ENCODE measurements at places on chromosomes 6 and 20.

GRCh38 chr6:19669206-19669605 lies 168.0 kb upstream of the ID4 start:
- no peak for DNase-seq

- DNase-seq: no peak
These were observed 230.1 kb upstream of the MOCS1 start for GRCh38 chr6:40164345-40164755.

- no peak for DNase-seq
These were observed 187.3 kb upstream of the HEY2 start for GRCh38 chr6:125562156-125562555.

DNA sequence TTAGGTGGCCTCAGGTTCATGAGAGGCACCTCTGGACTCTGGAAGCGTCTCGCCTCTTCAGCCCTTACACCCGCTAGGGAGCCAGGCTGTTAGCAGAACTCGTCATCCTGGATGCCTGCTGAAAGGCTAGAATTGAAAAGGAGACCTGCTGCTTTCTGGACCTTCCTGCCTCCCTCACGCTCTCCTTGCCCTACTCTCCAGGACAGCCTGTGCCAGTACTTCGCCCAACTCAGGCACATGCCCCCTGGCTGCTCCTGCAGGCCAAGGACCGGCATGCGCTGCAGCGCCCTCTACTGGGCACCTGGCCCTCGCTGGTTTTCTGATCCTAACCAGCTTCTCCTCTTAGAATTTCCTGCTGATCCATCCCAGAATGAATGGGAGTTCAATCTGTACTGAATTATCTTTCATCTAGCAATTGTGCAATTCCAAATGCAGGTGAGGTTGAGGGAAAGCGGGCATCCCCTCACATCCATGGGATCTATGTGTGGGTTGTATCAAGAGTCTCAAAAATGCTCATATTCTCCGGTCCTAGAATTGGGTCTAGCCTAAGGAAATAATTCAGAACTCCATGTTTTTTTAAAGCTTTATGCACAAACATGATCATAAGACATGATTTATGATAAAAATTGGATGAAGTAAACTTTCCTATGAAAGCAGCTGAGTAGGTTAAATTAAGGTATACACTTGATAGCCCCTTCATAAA lies 78.0 kb downstream of the PTPN1 start:
- DNase-seq: no peak

GRCh38 chr6:167112421-167112820 lies 10.5 kb upstream of the CCR6 start:
- no peak for DNase-seq

DNA sequence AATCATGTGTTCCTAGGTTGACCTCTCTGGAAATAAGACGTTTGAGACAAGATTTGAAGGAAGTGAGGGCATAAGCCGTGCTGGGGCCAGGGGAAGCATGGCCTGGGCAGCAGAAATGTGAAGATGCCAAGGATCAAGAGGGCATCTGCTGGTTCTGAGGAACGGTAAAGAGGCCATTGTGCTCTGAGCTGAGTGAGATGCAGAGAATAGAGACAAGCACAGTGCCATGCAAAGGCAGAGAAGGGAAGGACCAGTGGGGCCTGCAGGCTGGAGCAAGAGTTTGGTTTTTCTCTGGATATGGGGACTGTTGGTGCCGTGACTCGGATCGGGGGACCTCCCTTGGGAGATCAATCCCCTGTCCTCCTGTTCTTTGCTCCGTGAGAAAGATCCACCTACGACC lies 50.8 kb downstream of the SMPDL3A start:
- DNase-seq: no peak

DNA sequence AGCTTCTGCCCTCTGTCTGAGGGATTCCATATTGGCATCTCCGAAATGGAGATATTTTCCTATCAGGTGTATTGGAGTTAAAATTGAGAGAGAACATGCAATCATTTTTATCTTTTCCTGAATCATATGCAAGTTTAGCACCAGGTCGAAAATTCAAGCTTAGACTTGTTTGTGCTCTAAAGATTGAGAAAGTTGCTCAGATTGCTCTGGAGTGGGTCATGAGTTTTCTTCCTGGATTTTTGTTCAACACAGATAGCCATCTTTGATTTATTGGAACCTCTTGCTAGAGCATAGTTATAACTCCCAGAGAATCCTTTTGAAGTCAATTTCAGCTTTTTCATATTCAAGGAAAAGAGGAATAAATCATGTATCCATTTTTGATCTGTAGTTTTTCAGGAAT lies 373.5 kb upstream of the FLRT3 start:
- no peak for DNase-seq

DNA sequence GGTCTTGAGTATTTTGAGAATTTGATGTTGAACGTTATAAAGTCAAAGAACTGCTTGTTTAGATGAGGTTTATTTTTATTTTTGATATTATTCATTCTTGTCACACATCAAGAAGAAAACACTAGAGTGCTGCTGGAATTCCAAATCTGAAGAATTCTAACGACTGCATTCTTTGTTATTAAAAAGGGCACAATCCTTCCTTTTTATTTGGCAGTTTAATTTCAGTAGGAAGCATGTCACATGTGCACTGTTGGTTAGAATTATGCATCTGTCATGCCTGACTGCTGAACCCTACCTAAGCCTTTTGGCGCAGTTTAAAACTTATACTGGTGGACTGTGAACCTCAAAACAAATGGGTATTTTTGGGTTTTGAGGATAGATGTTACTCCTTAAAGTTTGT lies 4.0 kb downstream of the ID4 start:
- no peak for DNase-seq

GRCh38 chr20:23492292-23492691 lies 1.4 kb downstream of the CST8 start:
- no peak for DNase-seq

DNA sequence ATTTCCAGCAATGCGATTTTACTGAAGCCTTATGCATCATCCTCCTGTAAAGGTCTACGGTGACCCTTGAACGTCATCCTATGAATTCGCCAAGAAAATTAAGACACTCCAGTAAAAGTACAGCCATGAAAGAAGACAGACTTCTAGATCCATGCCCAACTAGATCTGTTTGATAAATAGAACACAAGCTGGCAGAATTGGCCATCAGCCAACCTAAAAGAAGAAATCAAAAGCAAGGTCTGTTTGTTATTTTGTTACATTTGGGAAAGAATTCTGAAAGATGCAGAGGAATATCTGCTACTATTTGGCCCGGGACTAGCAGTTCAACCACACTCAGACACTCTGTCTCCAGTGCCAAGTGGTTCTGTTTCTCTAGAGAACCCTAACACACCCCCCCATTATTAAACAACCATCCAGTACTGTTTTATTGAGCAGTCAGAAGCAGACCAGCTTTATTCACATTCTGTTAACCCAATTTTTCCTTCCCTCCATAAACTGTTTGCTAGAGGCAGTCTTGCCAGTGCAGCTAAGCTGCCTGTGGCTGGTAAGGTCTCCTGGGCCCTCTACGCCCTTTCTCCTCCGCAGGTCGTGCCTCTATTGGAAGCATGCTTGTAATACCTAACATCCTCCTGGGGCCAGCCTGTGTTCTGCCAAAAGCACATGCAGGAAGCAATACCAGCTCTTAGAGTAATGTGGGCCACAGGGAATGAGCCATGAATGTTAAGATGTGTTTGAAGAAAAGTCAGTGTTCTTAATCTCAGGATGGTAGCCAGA lies 30.7 kb downstream of the LY86 start:
- no peak for DNase-seq

GRCh38 chr20:16261733-16262273 lies 311.4 kb downstream of the KIF16B start:
- DNase-seq: no peak

DNA sequence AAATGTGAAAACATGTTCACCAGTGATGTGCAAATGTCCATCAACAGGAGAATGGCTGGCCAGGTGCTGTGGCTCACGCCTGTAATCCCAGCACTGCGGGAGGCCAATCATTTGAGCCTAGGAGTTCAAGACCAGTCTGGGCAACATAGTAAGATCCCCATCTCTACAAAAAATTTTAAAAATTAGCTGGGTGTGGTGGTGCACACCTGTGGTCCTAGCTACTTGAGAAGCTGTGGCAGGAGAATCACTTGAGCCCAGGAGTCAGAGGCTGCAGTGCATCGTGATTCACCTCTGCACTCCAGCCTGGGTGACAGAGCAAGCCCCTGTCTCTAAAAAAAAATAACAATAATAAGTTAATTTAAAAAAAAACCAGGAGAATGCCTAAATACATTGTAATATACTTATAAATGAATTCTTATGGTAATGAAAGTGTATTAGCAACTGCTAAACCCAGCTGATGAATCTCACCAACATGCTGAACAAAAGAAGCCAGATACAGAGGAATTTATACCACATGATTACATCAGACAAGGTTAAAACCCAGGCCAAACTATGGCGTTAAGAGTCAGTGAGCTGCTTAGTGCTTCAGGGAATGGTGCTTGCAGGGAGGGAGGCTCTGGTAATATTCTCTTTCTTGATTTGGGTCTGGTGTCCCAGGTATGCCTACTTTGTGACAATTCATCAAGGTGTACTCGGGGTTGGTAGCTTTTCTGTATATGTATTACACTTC lies 36.4 kb downstream of the RPP40 start:
- DNase-seq: no peak

DNA sequence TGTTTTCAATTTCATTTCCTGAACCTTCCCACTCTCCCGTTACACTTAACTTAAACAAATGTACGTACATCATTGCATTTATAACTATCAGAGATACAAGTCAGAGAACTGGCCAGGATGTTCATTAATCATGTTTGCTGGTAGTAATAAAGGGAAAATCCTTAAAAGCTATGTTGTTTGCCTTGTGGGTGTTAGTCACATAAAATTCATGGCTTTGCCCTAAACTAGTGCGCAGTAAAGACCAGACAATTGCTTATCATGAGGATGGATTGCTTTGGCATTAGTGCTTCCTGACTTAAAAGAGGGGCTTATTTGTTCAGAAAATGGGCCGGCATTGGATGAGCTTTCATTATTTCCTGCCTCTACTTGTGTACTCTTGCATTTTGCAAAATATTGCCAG lies 1037.3 kb upstream of the FLRT3 start:
- DNase-seq: no peak

- DNase-seq: no peak
These were observed 715.9 kb upstream of the POU3F2 start for GRCh38 chr6:98118397-98119045.

- no peak for DNase-seq
These were observed 41.2 kb upstream of the JAG1 start for GRCh38 chr20:10715035-10715434.

DNA sequence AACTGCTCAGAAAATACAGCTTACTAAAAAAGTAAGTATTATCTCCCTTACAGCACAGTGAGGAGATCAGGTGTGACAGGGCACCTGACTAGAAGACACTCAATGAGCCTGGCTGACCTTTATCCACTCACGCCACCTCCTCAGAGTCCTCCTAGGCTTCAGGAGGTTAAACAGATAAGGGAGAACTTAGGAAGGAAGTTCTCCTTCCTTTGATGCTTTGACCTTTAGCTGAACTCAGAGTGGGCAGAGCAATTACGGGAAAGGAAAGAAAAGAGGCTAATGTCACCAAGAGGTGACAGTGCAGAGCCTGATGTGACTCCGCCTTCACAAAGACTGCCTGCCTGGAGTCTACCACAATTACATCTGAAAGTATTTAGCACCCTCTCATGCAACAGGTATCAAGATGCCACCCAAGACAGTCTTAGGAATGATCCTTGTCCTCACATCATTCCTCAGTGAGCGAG lies 36.7 kb downstream of the MAN1A1 start:
- no peak for DNase-seq

DNA sequence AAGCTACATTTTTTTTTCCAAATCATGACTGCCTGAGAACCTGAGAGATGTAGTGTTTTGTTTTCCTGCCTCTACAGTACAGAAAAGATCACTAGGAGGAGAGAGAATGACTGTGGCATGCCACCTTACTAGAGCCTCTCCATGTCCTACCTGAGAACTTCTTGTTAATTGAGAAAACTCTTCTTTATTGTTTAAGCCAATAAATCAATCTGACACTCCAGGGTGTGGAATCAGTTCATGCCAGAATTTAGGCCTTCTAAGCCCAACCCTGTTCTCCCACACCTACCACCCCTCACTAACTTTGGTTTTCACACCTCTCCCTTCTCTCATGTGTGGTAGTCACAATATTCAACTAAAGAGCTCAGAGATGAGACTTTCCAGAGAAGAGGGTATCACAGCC lies 24.9 kb upstream of the BTN3A2 start:
- DNase-seq: no peak

GRCh38 chr6:166589337-166589731 lies 2.9 kb upstream of the RAMACL start:
- no peak for DNase-seq

Data from NCI-H1417 treated with DMSO at 0.1 percent for 48 hours (cell line).